Kidney capillary endothelial cell (primary cell): ENCODE measurements at places on chromosomes 6 and 20.
A peak's percentile ranks its signal among the peaks of the same experiment; 100 is the strongest.

GRCh38 chr6:41664271-41664670 lies 26.0 kb downstream of the MDFI start:
- DNase-seq = no peak

DNA sequence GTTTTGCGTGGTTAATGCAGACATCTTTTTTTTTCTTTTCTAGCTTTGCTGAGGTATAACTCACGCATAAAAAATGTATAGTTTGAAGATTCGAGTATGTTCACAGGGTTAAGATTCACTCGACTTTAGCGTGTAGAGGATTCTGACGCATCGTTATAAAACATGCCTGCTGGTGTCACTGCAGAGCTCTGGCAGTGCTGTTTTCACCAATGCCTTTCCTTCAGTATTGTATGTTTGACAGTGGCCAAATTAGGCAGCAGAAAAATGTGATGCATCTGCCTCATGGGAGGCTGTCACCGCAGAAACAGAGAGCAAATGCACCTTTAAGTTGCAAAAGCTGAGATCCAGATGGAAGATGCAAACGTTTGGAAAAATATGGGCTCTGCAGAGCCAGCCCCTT lies 18.0 kb upstream of the SIRPB2 start:
- peak; percentile 30 for DNase-seq

GRCh38 chr6:26403893-26404292 lies 1.8 kb downstream of the BTN3A1 start:
- DNase-seq = no peak

DNA sequence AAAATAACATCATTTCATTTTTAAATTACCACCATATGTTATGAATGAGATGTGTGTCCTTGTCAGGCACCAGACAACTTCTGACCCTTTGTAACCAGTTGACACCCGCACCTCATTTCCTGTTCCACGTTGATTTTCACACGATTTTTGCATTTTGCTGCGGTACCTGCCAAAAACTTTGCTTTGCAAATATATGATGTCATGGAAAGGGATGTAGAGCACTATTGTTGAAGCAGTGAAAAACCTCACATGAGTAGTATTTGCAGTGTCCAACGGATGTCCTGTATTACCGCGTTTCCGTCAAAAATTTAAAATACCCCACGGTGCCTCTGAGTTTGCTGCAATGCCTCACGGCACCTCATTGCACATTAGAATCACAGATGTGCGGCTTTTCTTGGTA lies 115.6 kb downstream of the MTHFD1L start:
- DNase-seq = peak; percentile 87

- DNase-seq = no peak
These were observed 51.5 kb downstream of the KCNS1 start for GRCh38 chr20:45049438-45049837.

DNA sequence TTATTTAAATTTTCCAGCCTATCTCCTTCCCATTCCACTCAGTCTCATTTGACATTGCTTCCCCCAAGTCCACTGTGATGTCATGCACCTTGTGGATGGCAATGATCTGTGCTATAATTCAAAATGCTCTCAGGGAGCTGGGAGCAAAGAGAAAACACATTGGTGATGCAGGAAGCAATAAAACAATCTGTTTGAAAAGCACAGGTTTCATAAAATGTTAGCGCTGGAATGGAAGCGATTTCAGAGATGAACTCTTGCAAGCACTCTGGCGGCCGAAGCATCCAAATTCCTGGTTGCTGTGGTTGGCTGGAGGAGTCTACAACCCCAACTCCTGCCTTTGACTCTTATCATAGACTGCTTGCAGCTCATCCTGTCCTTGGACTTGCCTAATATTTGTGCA lies 167.0 kb downstream of the GMPR start:
- DNase-seq = no peak

DNA sequence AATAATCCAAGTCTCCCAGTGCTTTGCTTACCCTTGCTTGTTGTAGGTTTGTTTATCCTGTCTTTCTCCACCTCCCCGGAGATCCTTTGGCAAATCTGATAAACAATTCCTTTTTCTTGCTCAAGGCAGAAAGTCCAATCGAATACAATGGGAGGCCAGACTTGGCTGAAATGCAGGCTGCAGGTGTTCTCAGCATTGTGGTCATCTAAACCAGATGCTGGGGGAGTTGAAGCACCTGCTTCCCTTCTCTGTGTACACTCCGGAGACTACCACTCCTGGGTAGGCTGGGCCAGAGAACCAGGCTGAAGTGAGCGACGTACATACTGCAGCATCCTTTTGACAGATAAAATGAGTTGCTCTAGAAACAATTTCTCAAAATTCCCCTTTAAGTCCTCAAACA lies 82.6 kb upstream of the PREP start:
- DNase-seq = no peak
